Esophagus muscularis mucosa (tissue), 4 donors: ENCODE measurements at places on chromosomes 7 and 10. TPM values are rescaled to one million over a fixed set of nuclear protein-coding genes. Genes with fewer than 3 reads are reported as not detected.

The PSD gene
- 88.0 TPM for total RNA-seq

The CBLL1 gene
- 61.5 TPM for total RNA-seq

The KCNIP2 gene
- 0.33 TPM for total RNA-seq

DNA sequence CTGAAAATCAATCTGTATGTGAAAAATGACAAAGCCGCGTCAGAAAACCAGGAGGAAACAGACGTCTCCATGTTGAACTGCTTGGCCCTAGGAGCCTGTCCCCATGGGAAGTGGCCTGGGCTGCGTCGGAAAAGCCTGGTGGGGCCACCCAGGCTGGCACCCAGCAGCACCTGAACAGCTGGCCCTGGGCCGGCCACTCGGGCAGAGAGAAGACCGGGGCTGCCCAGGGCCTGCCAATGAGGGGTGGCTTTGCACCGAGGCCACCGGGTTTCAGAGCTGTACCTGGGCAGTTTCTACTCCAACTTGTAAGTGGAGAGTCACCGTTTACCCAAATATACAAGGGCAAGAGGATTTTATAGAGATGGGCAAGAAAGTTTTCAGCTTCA, 1.1 kb upstream of the FUOM start:
- no peak for DNase-seq

GRCh38 chr10:100824886-100825285, 79.5 kb downstream of the PAX2 start:
- no peak for DNase-seq

- DNase-seq = no peak
Observed at GRCh38 chr10:97898429-97898828, 48.8 kb downstream of the GOLGA7B start.

DNA sequence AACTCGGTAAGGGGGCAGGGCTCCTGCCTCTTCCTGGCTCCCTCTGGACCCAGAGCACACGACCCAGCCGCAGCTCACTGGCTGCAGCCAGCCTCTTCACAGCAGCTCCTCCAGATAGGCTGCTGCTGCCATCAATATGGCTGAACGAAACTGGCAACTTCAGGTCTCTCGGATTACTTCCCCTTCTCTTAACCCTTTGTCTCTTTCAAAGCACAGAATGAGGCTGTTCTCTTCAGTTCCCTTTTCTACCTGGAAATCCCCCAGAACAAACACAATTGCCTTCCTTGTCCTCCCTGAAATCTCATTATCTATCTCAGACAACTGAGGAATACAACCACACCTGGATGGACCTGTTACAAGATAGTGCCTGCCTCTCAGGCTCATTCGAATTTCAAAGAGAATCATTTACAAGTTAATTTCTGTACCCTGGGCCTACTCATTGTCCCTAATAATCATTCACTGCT, 193.4 kb upstream of the MBL2 start:
- no peak for DNase-seq

GRCh38 chr7:21767300-21767900, 178.3 kb downstream of the CDCA7L start:
- no peak for DNase-seq

DNA sequence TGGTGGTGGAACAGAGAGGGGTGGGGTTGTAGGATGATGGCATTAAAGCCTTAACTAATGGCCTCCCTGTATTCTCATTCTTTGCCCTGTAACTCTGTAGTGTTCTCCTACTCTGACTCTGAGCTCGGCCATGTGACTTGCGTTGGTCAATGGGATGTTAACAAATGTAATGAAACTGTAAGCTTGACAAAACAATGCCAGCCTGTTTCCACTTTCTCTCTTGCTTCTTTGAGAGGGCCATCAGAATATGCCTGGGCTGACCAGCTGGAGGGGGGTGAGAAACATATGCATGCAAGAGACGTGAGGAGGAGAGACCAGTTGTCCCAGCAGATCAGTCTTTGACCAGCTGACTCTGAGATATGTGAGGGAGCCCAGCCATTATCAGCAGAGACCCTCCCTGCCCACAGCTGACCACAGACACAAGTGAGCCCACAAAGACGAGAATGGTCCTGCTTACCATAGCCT, 100.6 kb downstream of the ICA1 start:
- DNase-seq = no peak

- DNase-seq = no peak
Observed at GRCh38 chr7:30163231-30163894, 28.6 kb downstream of the MTURN start.
